Activated naive CD8-positive, alpha-beta T cell treated with anti-CD3 and anti-CD28 coated beads, Interleukin-2, amount 10 ng/mL, durations not matched to agents 7 days and 5 days (primary cell): ENCODE measurements at places on chromosomes 6 and 20. TPM values are rescaled to one million over a fixed set of nuclear protein-coding genes. Genes with fewer than 3 reads are reported as not detected.

DNA sequence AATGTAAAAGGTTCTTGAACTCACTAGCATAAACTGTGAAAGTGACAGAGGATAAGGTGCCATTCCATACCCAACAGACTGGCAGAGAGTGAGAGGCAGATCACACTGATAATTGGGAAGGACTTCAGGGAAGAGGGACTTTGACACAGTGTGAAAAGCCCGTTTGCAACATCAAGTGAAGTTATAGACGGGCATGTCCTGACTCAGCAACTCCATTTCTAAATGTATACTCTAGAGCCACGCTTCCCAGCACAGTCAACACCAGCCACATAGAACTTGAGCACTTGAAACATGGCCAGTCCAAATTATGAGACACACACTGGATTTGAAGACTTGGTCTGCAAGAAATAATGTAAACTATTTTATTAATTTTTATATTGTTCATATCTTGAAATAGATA is 45.9 kb upstream of the XRN2 start:
- no peak overlapping the region for H3K27ac ChIP-seq
- H3K4me3 ChIP-seq: no peak overlapping the region
- peaks cover under 1% of the 10 kb centered on the region for H3K27me3 ChIP-seq
- DNase-seq: no peak

DNA sequence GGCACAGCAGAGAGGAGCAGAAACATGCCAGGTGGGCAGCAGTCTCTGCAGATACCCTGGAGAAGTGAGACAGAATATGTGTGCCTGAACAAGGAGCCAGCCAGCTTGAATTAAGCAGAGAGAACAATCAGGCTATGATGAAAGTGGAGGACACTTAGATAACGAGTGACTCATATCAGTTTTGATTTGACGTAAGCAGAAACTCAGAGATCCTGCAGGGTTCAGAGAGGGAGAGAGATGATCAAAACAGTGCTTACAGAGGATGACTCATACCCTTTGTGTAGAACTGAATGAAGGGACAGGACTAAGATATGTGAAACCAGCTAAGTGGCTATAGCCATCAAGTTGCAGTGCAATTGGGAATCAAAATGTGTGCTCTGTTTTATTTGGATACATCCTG is 300.7 kb downstream of the TENT5A start:
- DNase-seq: no peak
- H3K4me3 ChIP-seq: no peak overlapping the region
- no peak overlapping the region for H3K27ac ChIP-seq
- no peaks in the 10 kb centered on the region for H3K36me3 ChIP-seq
- H3K4me1 ChIP-seq: no peaks in the 10 kb centered on the region
- no peaks in the 10 kb centered on the region for H3K27me3 ChIP-seq

DNA sequence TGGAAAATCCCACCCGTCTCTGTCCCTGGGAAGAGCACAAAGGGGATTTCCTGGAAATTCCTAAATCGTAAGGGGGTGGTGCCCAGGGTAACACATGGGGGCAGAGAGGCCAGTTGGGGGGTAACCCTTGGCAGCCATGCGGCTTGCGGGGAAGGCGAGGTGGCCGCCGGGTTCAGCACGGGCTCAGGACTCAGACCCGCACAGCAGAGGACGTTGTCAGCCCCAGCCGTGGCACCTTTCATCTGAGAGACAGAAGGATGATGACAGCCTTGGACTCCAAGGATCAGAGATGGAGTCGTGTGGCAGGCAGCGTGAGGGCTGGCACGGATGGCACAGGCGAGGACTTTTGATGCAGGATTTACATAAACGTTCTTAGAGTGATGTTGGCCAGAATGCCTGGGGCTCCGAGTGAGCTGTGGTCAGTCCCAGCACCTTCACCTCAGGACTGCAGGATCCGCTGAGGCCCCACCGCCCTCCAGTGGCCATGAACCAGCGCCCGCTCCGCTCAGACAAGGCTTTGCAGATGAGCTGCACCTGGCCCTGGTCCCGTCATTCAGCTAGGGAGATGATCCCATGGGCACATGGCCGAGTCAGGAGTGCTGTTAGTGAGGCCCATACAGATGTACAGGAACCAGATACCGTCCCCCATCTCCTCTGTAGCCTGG is 190.3 kb downstream of the TAF4 start:
- no peak overlapping the region for H3K27ac ChIP-seq
- H3K27me3 ChIP-seq: no peaks in the 10 kb centered on the region
- DNase-seq: no peak
- H3K4me1 ChIP-seq: no peaks in the 10 kb centered on the region
- no peak overlapping the region for H3K4me3 ChIP-seq

SNRPB2 gene
- 67.3 TPM for total RNA-seq

C20orf202 gene
- 0.25 TPM for total RNA-seq
